Mesenteric fat pad (tissue), 1 donor: ENCODE measurements at places on chromosomes 2 and 18. TPM values are rescaled to one million over a fixed set of nuclear protein-coding genes. Genes with fewer than 3 reads are reported as not detected.

- DNase-seq: no peak
Measured at GRCh38 chr2:216369821-216370220, 2.5 kb downstream of the MARCHF4 start.

GRCh38 chr2:178385595-178386148, 65.3 kb downstream of the PRKRA start:
- DNase-seq: no peak

DNA sequence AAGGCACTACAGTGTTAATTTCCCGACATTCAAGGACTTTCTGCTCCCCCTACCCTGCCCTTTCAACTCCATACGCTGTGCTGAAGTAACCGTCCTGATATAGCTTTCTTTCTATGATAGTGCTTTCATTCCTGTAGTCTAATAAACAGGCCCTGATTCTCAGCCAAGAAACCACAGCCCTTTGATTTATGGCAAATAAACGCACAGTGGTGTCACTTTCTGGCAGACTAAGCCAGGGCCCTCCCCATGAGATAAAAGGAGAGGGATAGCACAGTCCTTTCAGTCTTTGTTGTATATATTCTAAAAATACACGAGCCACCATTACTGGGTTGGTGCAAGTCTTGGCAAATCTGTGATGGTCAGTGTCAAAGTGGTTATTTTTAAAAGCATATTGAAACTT, 291.2 kb downstream of the ALPK2 start:
- DNase-seq: no peak

DNA sequence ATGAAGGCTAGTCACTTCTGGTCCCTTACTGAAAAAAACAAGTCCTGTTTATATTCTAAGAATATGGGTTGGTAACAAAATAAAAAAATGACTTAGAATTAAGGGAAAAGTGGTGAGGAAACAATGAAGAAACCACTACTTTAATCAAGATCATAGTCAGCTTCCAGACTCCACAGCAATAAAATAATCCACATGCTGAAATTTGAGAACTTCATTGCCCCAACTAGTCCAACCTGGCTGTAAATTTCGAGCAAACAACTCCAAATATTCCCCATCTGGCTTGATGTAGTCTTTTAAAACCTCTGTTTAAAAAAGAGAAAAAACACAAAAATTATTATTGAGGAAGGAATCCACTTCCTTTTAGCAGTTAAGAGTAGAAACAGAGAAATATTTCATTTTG, 32.5 kb downstream of the METTL4 start:
- DNase-seq: no peak

INPP5D gene
- 28.8 TPM for total RNA-seq

DNA sequence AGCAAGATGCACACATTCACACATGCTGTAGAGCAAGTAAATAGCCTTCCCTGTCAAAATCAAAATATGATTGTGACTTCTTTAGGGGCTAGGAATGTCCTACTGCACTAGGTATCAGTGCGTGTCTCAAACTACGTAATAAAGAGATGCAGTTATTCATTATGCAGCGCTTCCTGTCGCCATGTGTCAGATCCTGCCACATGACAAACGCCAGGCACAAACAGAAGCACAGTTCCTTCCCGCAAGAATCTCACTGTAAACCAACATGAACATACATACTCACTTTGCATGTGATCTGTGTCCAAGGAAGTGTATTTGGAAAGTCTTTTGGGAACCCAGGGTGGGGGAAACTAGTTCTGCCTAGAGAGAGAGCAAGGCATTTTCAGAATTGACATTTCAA, 599.9 kb downstream of the RNF144A start:
- no peak for DNase-seq
